Osteocyte (in vitro differentiated cells): ENCODE measurements at places on chromosomes 12 and 14. TPM values are rescaled to one million over a fixed set of nuclear protein-coding genes. Genes with fewer than 3 reads are reported as not detected.

DNA sequence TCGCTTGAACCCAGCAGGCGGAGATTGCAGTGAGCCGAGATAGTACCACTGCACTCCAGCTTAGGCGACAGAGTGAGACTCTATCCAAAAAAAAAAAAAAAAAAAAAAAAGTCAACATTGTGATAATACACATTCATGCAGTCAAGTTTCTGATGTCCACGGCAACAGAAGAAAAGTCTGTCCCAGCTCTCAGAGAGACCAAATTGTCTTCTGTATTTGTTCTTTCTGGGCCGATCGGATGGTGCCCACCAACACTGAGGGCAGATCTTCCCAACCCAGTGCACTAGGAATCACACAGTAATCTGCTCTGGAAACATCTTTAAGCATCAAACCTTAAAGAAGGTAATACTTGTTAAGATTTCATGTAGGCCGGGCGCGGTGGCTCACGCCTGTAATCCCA is 31.6 kb downstream of the EAPP start:
- no peaks in the 10 kb centered on the region for H3K27me3 ChIP-seq
- peaks cover 6% of the 10 kb centered on the region for H3K4me1 ChIP-seq
- no peaks in the 10 kb centered on the region for H3K36me3 ChIP-seq
- H3K4me3 ChIP-seq, result no peak overlapping the region
- DNase-seq, result no peak
- H3K27ac ChIP-seq, result no peak overlapping the region

DNA sequence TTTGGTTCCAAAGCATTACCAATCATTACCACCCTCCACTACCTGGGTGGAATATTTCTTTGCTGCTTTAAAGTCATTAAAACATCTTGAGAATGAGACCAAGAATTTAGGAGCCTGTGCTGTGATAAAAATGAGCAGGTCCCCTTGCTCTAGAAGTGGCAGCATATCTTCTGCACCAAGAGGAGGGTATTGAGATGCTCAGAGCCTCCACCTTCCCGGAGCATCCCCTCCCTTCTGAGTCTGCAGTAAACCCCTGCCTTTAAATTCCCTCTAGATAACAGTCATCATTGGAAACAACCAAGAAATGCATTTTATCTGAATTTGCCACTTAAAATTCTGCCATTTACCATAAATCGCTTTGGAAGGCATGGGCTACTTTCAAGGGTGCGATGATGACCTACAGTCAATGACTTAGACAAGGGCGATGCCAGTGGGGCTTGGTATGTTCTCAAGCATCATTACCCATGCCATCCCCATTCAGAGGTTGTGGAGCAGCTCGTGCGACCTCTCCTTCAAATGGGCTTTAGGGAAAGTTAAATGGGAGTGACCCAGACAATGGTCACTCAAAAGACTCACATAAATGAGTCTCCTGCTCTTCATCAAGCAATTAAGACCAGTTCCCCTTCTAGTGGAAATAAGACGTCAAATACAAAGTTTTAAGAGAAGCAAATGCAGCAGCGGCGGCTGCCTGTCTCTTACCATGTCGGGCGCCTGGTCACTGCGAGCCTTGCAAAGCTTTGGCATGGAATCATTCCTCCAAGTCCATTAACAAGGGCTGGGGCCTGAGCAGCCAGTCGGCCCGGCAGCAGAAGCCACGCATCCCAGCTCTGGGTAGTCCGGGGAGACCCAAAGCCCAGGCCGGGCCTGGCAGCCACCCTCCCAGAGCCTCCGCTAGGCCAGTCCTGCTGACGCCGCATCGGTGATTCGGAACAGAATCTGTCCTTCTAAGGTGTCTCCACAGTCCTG is 334.5 kb downstream of the TMEM121 start:
- no peaks in the 10 kb centered on the region for H3K36me3 ChIP-seq
- H3K4me1 ChIP-seq, result no peaks in the 10 kb centered on the region
- H3K27ac ChIP-seq, result no peak overlapping the region
- H3K4me3 ChIP-seq, result no peak overlapping the region
- peak; percentile 81 for DNase-seq
- no peaks in the 10 kb centered on the region for H3K27me3 ChIP-seq

DNA sequence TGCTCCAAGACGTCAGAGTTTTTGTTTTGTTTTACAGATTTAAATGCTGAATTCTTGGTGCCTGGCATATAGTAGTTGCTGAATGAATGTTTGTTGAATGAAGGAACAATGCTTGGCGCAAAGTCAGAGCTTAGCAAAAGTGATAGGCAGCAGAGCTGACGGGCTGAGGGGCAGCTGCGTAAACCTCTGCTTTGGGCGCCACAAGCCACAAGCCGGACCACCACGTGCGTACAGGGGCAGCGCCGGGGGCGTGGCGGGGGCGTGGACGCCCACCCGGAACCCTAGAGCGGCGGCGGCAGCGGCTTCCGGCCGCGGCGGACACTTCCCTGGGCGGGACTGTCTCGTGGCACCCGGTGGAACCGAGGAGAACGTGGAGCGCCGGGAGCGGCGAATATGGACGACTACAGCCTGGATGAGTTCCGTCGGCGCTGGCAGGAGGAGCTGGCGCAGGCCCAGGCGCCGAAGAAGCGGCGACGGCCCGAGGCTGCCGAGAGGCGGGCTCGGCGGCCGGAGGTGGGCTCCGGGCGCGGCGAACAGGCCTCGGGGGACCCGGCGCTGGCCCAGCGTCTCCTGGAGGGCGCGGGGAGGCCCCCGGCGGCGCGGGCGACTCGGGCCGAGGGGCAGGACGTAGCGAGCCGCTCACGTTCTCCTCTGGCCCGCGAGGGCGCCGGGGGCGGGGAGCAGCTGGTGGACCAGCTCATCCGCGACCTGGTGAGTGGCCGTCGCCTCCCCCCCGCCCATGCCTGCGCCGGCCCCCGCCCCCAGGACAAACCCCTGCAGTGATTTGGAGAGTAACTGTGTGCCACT is at the start of gene FBXW8:
TSS of gene FBXW8 (plus strand) at position 306 of the 807 bp plus-strand sequence. CDS start at position 394, 88 bp downstream.
- peak; percentile 91 for DNase-seq
- peak within 1 kb of the TSS; percentile 87 for H3K4me3 ChIP-seq
- H3K4me1 ChIP-seq, result peaks cover 26% of the 10 kb centered on the region
- peaks cover 4% of the 10 kb centered on the region for H3K36me3 ChIP-seq

DNA sequence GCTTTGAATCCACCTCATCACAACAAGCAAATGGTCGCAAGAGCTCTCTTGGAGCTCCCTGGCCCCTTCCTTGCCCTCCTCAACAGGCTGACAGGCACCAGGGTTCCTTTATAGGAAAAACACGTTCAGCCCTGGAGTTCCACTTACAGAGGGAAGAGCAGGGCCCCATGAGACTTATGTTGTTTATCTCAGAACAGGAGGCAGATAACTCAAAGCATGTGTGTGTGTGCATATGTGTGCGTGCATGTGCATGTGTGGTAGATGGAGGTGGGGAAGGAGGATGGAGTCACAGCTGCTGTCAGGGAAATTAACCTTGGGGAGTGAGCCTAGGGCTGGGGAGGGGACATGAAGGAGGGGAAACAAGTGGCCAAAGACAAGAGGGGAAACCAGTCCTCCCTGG is 138.1 kb downstream of the DPF3 start:
- no peak overlapping the region for H3K4me3 ChIP-seq
- H3K4me1 ChIP-seq, result peaks cover 7% of the 10 kb centered on the region
- no peak for DNase-seq
- H3K27ac ChIP-seq, result no peak overlapping the region
- peaks cover 19% of the 10 kb centered on the region for H3K36me3 ChIP-seq

GRCh38 chr12:121637231-121637914 is 11.0 kb downstream of the ORAI1 start:
- H3K27ac ChIP-seq, result no peak overlapping the region
- peaks cover 5% of the 10 kb centered on the region for H3K4me1 ChIP-seq
- no peak overlapping the region for H3K4me3 ChIP-seq
- H3K27me3 ChIP-seq, result no peaks in the 10 kb centered on the region

DNA sequence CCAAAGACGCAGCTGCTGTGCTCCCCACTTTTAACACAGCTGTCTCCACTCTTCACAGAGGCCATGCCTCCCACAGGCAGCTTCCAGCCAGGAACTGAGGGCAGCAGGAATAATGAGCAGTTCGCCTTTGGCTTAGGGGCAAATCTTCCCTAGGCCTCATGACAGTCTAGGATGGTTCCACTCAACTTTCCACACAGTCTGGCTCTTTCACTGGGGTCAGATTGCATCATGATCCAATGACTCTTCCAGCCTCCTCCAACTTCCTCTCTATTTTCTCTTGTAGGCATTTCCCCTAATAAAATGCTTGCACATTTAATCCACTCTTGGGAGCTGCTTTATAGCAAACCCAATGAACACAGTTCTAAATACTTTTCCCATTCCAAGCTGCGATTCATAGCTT is 271.6 kb upstream of the ATP2B1 start:
- DNase-seq, result no peak
- H3K27ac ChIP-seq, result no peak overlapping the region

- DNase-seq, result no peak
- H3K4me1 ChIP-seq, result peaks cover 27% of the 10 kb centered on the region
- H3K27ac ChIP-seq, result no peak overlapping the region
- H3K36me3 ChIP-seq, result peaks cover 8% of the 10 kb centered on the region
These were observed 30.6 kb downstream of the BORCS5 start for GRCh38 chr12:12387501-12387900.

DNA sequence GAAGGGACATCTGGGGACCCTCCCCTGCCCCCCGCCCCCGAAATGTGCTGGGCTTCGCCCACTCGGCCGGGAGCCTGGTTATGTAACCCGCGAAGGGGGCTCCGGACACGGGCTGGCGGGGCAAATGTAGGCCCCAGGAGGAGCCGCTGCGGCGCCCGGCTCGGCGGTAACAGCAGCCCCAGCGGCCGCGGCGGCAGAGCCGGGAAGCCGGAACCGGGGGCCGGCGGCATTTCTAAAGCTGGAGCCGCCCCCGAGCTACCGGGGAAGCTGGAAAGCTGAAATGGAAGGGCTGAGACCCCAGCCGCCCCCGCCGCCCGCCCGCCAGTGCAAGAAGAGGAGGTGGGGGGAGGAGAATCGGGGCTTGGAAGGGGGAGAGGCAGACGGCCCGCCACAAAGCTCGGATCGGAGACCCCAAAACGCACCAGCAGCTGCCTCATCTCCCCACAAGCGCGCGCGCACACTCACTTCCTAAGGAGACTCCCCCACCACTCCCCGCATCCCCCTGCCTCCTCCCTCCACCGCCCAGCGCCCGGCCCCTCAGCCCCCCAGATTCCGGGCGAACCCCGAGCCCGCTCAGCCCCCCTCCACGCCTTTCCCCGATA is 1.5 kb downstream of the KDM2B start:
- peaks cover 8% of the 10 kb centered on the region for H3K36me3 ChIP-seq
- no peak overlapping the region for H3K27ac ChIP-seq
- H3K4me3 ChIP-seq, result peak overlapping the region; percentile 88
- H3K4me1 ChIP-seq, result peaks cover 58% of the 10 kb centered on the region

DNA sequence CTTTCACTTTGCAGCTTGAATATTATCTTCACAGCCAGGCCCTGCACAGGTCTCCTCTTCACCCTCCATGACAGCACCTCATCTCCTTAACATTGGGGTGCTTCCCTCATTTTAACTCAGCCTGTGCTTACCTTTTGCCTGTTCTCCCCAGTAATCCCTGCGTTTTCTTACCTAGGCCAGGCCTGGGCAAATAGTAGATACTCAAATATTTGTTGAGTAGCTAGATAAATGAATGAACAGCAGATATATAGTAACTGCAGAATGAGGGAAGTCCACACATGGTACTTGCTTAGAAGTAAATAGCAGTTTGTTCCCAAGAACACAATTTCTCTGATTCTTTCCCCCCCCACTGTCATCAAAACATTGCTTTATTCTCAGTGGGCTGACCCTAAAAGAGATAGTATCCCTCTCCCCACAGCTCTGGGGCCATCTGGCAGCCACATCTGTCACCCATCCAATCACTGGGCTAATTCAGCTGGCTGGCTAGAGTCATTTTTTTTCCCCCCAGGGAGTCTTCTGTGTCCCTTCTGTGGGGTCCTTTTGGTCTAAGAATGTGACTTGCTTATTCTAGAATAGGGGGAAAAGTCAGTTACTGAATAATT is 43.2 kb downstream of the APPL2 start:
- H3K27me3 ChIP-seq, result no peaks in the 10 kb centered on the region
- peaks cover 58% of the 10 kb centered on the region for H3K36me3 ChIP-seq
- no peak overlapping the region for H3K4me3 ChIP-seq
- H3K27ac ChIP-seq, result no peak overlapping the region
- H3K4me1 ChIP-seq, result no peaks in the 10 kb centered on the region
- DNase-seq, result no peak

DNA sequence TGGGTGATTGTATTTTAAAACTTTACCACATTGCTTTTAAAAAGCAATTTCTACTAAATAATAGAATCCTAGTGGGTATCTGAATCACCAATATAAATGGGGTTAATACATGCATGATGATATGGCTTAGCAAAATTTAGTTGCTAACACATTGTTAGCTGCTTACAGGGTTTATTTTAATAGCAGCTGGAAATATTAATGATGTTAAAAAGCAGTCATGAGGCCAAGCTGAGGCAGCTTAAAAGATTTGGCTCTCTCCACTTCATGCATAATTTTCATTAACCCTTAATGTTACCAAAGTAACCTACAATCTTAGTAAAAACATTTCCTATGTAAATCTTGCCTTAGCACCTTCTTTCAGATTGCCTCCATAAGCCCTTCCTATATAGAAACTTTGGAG is 49.2 kb upstream of the CNOT2 start:
- H3K4me3 ChIP-seq, result no peak overlapping the region
- no peak overlapping the region for H3K27ac ChIP-seq
- H3K27me3 ChIP-seq, result no peaks in the 10 kb centered on the region

- DNase-seq, result no peak
- no peak overlapping the region for H3K27ac ChIP-seq
- H3K4me1 ChIP-seq, result peaks cover 4% of the 10 kb centered on the region
- no peak overlapping the region for H3K4me3 ChIP-seq
- peaks cover 4% of the 10 kb centered on the region for H3K27me3 ChIP-seq
These were observed 132.4 kb upstream of the PZP start for GRCh38 chr12:9340422-9341259.

- peaks cover 18% of the 10 kb centered on the region for H3K4me1 ChIP-seq
- peak overlapping the region; percentile 75 for H3K4me3 ChIP-seq
- no peak for DNase-seq
These were observed 651 bp downstream of the TMEM117 start for GRCh38 chr12:43836475-43836989.

GRCh38 chr12:12440784-12441428 is 84.0 kb downstream of the BORCS5 start:
- DNase-seq, result no peak
- no peak overlapping the region for H3K4me3 ChIP-seq
- peaks cover 25% of the 10 kb centered on the region for H3K4me1 ChIP-seq
- H3K27me3 ChIP-seq, result no peaks in the 10 kb centered on the region
- peak overlapping the region; percentile 36 for H3K27ac ChIP-seq
- peaks cover 15% of the 10 kb centered on the region for H3K36me3 ChIP-seq

Gene DDN
- total RNA-seq, result 0.08 and 0.26 TPM in 2 replicates

Gene TEDC1
- total RNA-seq, result 8.4 and 11.0 TPM in 2 replicates

Gene CCDC88C
- 1.1 and 1.4 TPM in 2 replicates for total RNA-seq

Gene SERPINA3
- total RNA-seq, result 1.2 and 1.6 TPM in 2 replicates
